ENCODE measurements at places on chromosomes 1 and 21.

GRCh38 chr1:66365635-66366034 lies 168.3 kb upstream of the SGIP1 start:
- DNase-seq: no peak

GRCh38 chr1:109610609-109611307 lies 8.7 kb downstream of the GNAT2 start:
- no peak for DNase-seq

DNA sequence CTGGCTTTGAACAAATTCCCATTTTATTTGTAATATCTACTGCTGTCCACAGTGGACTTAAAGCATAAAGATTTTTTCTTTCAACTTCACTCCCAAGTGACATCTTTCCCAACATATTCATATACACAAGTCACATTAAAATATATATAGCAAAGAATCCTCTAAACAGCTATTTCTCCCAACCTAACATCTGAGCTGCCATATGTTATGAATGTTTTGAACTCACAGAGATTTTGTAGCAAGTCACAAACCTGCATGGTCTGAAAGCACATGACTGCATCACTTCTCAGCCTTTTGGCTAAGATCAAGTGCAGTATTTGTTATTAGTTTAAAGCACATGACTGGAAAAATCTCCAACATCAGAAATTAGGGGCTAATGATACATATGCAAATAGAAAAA lies 7.7 kb upstream of the HFM1 start:
- DNase-seq: no peak

- no peak for DNase-seq
These were observed 111.0 kb downstream of the DAB1 start for GRCh38 chr1:57312869-57313268.

- DNase-seq: peak; percentile 70
These were observed 19.8 kb downstream of the SPRTN start for GRCh38 chr1:231357831-231358354.

DNA sequence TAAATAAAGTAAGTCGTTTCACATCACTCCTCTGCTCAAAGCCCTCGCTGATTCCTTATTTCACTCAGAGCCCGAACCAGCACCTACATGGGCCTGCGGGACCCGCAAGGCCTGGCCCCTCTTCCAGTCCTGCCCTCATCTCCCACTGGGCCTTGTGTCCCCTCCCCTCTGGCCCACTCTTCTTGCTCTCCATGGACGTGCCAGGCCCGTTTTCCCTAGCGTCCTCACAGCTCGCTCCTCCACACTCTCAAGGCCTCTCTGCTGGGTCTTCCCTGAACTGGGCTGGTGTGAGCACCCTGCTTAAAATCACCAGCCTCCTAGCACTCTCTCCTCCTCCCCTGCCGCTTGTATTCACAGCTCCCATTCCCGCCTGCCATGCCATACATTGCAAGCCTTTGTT lies 237.9 kb downstream of the FOXD2 start:
- DNase-seq: no peak

- peak; percentile 8 for DNase-seq
These were observed at the start of gene NCF2 for GRCh38 chr1:183590244-183591191. TSS of gene NCF2 (minus strand) at chr1:183590459. CDS start at chr1:183590329, 130 bp downstream.

- no peak for DNase-seq
These were observed 1045.1 kb downstream of the ADGRL2 start for GRCh38 chr1:82845866-82846265.

DNA sequence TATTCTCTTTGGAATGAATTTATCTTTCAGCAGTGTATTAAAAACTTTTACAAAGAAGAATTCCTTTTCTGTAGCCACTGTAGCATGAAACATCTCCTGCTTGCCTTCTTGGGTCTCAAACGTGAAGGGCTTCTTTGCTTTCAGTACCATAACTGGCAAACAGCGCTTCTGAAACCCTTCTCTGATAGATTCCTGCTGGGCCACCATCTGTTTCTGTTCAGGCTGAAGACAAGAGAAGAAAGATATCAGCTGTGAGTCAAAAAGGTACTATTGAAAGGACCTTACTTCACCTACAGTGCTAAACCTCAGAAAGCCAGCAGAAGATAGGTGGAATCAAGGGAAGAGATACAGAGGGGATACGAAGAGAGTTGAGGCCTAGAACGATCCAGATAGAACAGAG lies 10.5 kb downstream of the AIM2 start:
- no peak for DNase-seq

GRCh38 chr1:41364442-41365319 lies 3.4 kb downstream of the FOXO6 start:
- DNase-seq: no peak

GRCh38 chr1:3883194-3883925 lies 16.7 kb downstream of the C1orf174 start:
- DNase-seq: no peak

GRCh38 chr1:183804916-183805841 lies at the start of gene RGL1:
TSS of gene RGL1 (plus strand) at chr1:183805120. CDS start at chr1:183805298, 178 bp downstream.
- DNase-seq: peak; percentile 24

GRCh38 chr1:41655632-41656031 lies 171.1 kb upstream of the EDN2 start:
- no peak for DNase-seq

GRCh38 chr1:66351478-66351877 lies 182.5 kb upstream of the SGIP1 start:
- DNase-seq: no peak

GRCh38 chr1:46577671-46578070 lies 26.2 kb upstream of the KNCN start:
- DNase-seq: no peak

Data from T-cell (primary cell).